ENCODE measurements at places on chromosomes 16 and 17. TPM values are rescaled to one million over a fixed set of nuclear protein-coding genes. Genes with fewer than 3 reads are reported as not detected.

The GNGT2 gene
- 2.2 TPM for total RNA-seq

The CDT1 gene
- 2.3 TPM for total RNA-seq

The CA4 gene
- total RNA-seq = 3.1 TPM

The ASGR1 gene
- total RNA-seq = 0.68 TPM

DNA sequence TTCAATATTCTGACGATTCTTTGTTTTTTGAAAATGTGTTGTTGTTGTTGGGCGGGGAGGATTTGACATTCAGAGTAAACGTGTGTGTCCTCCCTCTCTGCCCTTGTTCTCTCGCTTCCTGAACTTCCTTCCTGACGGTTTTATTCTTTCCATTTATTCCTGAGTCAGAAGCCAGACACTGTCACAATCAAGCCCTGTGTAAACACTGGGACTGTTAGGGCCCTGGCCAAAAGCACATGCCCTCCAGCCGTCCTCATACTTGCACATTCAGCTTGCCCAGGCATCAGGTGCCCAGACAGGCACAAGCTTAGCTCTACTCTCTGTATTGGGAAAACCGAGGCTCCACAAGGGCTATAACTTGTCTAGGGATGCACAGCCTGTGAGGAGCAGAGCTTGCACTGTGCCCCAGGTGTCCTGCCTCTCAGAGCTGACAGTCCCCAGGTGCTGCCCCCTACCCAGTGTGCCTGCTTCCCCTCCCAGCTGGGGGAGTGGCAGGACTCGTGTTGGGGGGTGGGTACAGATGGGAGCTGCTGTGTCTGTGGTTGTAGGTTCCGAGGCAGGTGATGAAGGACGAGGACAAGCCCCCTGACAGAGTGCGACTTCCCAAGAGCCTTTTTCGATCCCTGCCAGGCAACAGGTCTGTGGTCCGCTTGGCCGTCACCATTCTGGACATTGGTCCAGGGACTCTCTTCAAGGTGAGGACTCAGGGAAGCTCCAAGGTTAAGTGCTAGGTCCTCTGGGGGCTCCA is 9.7 kb downstream of the ADGRG3 start:
- DNase-seq = no peak

DNA sequence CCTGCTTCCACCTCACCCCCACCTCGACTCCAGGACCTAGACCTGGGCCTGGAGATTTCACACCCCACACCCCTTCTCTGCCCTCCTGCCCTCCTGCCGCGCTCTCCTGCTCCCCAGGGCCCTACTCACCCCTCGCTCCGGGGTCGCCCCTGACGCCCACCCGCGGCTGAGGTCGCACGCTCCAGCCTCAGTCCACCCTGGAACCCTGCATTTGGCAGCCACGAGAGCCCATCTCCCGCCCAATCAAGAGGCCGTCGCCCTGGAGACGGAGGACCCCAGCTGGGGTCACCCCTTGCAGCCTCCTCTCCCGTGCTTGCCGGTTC is 16.1 kb downstream of the TLE7 start:
- DNase-seq = no peak

DNA sequence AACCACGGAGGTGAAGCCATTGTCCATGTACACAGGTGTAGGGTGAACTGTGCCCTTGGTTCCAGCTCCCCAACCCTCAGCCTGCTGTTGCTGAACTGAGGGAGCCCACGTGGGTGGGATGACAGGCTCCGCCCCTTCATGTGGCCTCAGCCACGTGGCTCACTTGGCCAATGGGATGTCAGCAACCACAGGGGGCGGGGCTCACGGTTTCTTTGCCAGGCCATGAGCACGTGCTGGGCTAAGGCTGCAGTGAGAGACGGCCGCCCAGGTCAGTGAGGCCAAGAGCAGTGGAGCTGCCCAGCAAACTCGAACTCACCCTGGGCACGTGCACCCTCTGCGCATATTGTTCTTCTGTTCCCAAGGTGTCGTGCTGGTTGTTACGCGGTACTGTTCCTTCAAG is 282.6 kb downstream of the IRF8 start:
- no peak for DNase-seq

All from left cardiac atrium (tissue), 4 donors.